ENCODE measurements at places on chromosomes 12 and 14.
A peak's percentile ranks its signal among the peaks of the same experiment; 100 is the strongest.

DNA sequence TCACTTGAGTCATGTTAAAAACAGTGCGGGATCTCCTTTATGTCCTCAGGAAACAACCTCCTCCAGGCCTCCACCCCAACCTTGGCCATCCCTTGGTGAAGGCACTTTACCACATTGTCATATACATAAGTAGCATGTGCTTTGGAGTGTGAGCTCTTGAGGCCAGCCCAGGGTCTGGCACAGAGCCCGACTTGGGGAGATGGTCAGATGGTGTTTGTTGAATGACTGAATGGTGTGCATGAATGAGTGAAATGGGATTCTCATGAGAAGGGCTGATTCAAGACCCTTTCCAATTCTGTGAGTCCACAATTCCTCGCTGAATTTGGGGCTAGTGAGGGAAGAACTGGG is 52.9 kb upstream of the DLK1 start:
- no peak for DNase-seq

- DNase-seq, result peak; percentile 93
Observed at GRCh38 chr12:13179211-13180074, 17.1 kb upstream of the EMP1 start.

GRCh38 chr12:88952562-88952942 is 372.3 kb upstream of the KITLG start:
- DNase-seq, result no peak

DNA sequence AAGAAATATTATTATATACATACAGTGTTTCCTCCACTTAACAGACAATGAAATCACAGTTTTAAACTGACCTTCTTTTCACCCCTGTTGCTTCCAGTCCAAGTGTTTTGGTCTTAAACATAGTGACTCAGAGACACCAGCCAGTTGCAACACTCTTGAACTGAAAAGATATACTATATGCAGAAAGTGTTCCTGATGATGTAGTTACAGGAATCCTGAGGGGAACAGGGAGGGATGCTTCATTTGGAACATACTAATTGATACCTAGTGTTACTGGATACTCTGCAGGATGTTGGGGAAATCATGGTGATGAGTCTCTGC is 420.8 kb downstream of the CCDC91 start:
- no peak for DNase-seq

DNA sequence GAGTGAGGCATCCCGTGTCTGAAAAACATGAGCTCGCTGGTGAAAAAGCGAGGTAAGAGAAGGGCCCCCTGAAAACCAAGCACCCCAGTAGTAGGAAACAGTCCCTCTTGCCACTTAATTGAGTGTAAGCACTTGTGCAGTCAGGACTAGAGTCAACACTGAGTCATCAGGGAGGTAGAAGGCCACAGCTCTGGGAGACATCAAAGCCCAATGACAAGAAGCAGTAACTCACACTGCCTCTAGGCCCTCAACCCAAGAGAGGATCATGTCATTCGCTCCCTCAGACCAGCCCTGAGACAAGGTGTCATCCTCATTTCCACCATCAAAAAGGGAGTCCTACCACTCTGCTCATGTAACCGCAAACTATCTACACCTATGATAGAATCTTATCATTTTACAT is 17.8 kb downstream of the POMT2 start:
- no peak for DNase-seq

- no peak for DNase-seq
Observed at GRCh38 chr12:20528208-20528607, 159.9 kb downstream of the PDE3A start.

Measured in posterior cingulate gyrus (tissue), 11 donors.